IMR-90 (cell line): ENCODE measurements at places on chromosomes 7 and 10.

DNA sequence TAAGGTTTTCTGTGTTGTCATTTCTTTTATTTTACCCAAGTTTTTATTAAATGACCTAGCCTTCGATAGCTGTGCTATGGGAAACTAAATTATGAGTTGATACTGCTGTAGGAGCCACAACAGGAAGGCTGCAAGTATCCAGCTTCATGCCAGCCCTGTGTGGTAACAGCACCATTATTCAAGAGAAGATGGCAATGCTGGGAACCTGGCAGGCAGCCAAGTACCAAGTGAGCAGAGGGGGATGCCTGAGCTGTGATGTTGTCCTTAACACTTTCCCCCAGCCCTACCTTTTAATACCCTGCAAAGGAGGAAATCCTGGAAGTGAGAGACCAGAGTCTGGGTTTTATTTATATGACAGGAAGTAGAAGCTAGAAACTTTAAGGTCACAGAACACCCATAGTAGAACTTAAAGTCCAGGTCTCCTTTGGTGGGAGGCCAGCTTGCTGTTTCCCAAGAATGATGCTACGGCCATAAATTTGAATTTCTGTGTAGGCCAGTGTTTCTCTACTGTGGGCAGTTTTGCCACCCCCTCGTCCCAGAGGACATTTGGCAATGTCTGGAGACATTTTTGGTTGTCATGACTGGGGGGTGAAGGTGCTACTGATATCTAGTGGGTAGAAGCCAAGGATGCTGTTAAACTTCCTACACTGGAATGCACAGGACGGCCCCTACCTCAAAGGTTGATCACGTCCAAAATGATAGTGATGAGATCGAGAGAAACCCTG, 9.2 kb upstream of the ATXN7L1 start:
- DNase-seq: no peak

DNA sequence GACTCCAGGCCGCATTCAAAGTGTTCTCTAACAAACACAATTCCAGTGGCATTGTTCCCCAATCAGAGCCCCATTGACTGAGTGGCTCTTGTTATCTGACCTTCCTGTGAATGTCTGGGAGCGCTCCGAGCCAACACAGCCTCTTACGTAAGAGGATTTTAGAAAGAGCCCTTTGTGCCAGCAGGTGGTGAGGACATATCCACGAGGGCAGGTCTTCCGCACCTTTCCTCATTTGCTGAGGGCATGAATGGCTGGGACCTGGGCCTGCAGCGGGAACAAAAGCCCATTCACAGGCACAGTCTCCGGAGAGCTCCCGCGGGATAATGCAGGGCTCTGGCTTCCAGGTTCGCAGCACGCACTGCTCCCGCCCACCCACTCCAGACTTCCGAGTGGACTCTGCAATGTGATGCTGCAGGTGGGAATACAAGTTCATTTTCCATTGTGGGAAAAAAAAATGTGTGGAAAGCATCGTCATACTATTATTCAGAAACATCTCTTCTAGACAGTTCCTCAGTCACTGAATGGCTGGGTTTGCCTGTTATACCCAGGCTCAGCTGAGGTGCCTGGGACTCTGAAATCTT, 295.0 kb upstream of the IGFBP3 start:
- no peak for DNase-seq

GRCh38 chr7:97346349-97346748, 228.9 kb downstream of the SDHAF3 start:
- no peak for DNase-seq

GRCh38 chr7:41206267-41206666, 496.6 kb downstream of the INHBA start:
- no peak for DNase-seq

- DNase-seq: no peak
Measured at GRCh38 chr10:1398626-1399410, 338.5 kb downstream of the ADARB2 start.

GRCh38 chr10:62155054-62155680, 113.5 kb downstream of the RTKN2 start:
- DNase-seq: no peak

GRCh38 chr10:95716866-95717265, 23.1 kb upstream of the TCTN3 start:
- no peak for DNase-seq

DNA sequence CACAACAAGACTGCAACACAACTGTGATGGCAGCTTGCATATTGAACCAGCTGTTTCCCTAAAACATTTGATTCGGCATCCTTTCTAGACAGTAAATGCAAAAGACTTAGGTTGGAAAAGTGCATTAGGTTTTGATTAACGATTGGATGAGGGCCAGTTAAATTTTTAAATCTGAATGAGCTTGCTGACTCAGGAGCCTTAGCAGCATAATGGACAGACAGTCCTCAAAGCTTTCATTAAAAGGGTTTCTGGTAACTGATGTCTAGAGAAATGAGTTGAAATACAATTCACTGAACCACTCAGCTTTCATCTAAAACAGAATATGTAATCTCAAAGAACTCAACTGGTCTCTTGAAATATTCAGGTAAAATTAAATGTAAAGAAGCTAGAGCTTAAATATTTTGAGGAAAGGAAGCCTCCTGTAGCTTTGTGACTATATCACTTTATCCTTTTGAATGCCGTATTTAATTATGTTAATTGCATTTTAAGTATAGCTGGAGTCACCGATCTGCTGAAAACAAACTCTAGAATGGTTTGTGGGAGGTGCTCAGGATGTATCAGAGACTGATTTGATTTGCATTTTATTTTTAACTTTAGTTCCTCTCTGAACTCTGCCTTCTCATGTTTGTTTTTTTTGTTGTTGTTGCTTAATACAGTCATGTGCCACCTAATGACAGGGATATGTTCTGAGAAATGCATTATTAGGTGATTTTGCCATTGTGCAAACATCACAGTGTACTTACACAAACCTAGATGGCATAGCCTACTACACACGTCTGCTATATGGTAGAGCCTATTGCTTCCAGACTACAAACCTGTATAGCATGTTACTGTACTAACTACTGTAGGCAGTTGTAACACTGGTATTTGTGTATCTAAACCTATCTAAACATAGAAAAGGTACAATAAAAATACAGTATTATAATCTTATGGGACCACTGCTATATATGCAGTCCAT, 29.2 kb upstream of the ATRNL1 start:
- DNase-seq: no peak

- peak; percentile 42 for DNase-seq
Measured at GRCh38 chr7:151987748-151988529, 31.7 kb downstream of the GALNTL5 start.

DNA sequence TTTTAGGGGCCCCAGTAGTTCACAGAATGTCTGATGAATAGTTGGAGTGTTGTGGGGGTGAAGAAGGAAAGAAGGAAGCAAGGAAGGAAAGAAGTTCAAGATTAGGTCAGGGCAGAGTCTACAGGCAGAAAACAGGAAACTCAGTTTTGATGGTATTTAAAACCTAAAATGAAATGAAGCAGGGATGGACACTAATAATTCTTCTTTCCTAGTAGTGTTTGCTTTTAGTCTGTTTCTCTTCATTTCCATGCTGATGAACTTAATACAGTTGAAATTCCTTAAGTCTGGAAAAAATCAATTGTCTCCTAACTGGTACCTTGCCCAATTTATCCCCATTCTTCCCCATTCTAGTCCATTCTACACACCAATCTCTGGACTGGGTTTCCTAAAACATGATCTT, 59.0 kb upstream of the GSAP start:
- no peak for DNase-seq

GRCh38 chr10:126373147-126373546, 15.1 kb downstream of the ADAM12 start:
- DNase-seq: peak; percentile 50

- no peak for DNase-seq
Measured at GRCh38 chr10:89344156-89344555, 16.4 kb downstream of the IFIT3 start.

DNA sequence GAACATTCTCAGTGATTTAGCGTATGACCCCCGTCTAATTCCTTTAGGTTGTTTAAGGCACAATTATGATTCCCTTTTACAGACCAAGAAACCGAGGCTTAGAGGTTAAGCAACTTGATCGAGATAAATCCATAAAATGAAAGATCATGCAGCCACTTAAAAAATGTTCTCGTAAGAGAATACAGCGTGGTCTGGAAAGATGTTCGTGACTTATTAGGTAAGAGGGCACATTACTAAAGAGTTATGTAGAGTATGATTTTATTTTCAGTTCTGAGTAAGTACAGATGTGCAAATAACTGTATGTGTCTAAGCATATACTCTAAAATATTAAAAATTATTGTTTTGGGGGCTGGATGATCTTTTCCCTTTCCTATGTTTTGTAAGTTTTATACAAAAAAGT, 575.1 kb downstream of the PARD3 start:
- no peak for DNase-seq

GRCh38 chr10:78640796-78641636, 427.8 kb upstream of the ZMIZ1 start:
- no peak for DNase-seq

- DNase-seq: no peak
Measured at GRCh38 chr7:39810204-39810642, 139.8 kb upstream of the CDK13 start.

GRCh38 chr10:67837541-67838314, at the start of gene DNAJC12:
Gene DNAJC12, minus strand, starts transcription at chr10:67838188. Its CDS starts 177 bp downstream, at chr10:67838011.
- peak; percentile 82 for DNase-seq

GRCh38 chr10:6643962-6644361, 63.9 kb upstream of the PRKCQ start:
- DNase-seq: no peak

GRCh38 chr10:69914398-69915214, 112.9 kb downstream of the COL13A1 start:
- DNase-seq: peak; percentile 65

GRCh38 chr10:29387269-29387668, 98.4 kb downstream of the LYZL1 start:
- no peak for DNase-seq

DNA sequence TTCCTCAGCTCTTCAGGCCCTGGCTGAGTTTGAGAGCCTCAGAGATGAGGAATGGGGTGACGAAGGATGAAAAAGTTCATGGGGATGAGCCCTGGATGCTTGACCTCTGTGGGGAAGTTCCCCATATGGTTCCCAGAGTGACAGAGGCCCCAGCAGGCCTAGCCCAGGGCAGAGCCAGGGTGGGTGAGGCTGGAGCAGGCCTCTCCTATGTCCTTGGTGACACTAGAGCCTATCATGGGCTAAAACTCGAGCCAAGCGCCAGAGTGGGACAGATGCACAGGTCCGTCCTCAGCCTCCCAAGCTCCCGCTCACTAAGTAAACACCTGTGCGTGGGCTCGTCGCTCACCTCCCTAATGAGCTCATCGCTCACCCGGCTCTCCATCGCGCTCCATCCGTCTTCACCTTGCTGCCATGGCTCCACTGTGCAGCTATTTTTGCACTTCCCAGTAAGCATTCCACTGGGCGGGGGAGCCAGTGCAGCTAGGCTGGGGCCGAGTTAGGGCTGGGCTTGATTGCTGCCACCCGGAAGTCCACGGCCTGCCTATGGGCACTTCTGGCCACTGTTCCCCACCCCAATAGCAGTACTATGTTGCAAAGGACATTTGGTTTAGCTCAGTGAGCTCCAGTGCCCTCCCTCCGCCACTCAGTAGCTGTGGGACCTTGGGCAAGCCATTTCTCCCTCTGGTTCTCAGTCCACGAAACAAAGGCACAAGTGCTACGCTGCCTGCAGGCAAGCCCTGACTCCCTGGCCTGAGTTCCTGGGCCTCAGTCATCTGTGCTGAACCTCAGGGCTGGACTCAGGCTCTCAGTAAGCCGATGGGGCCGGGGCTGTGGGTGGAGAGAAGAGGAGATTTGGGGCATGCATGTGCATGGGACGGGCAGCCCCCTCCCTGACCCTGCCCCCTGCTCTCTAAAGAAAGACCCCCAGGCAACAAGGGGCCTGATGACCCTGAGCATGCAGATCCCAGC, 117.3 kb upstream of the PCBD1 start:
- no peak for DNase-seq

GRCh38 chr7:151115836-151116418, 29.7 kb downstream of the AGAP3 start:
- no peak for DNase-seq

DNA sequence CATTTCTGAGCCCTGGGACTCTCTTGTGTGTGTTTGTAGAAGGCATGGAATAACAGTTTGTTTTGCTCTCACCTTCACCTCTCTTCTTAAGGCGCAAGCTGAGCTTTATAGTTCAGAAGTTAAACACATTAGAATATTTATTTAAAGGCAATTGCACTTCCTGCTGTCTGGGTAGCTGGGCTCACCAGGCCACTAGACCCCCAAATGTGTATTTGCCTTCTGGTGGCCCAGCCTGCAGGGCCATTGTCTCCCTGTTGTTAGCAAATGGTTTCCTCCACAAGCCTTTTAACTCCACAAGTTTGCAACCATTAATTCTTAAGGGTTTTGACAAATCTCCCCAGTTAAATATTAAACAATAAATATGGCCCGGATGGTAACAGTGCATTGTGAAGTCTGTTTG, 31.1 kb upstream of the NEUROD6 start:
- DNase-seq: no peak

GRCh38 chr10:63005246-63005645, 127.9 kb upstream of the NRBF2 start:
- no peak for DNase-seq

GRCh38 chr10:32112055-32112454, 55.8 kb upstream of the KIF5B start:
- DNase-seq: peak; percentile 64
